PC-3 (cell line): ENCODE measurements at places on chromosomes 4 and X. TPM values are rescaled to one million over a fixed set of nuclear protein-coding genes. Genes with fewer than 3 reads are reported as not detected.
A peak's percentile ranks its signal among the peaks of the same experiment; 100 is the strongest.

DNA sequence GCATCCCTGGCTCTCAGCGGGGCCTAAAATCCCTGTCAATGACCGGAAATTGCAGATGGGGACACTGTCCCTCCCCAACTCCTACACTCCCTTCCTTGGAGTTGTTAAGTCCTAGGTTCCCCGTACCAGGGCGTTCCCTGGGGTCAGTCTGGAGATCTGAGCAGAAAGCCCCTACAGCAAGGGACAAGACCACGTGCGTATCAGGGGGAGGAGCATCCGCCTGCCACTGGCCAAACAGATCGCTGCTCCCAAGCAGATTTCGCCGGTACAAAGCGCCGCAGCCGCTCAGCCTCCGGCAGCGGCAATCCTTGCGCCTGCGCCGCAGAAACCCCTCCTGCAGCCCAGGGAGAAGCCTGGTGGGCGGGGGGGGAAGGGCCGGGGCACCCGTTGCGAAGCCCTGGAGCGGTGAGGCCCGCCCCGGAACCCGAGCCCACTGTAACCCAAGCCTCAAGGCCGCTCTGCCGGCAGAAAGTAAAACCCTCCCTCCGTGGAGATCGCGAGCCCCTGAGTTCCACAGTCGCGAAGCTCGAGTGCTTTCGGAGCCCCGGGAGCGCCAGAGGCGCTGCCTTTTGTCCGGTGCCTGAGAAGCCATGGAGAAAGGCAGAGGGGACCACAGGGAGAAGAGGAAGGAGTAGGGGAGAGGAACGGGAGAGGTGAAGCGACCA, 2.7 kb downstream of the CRMP1 start:
- H3K27ac ChIP-seq, result no peak overlapping the region
- H3K36me3 ChIP-seq, result no peaks in the 10 kb centered on the region
- H3K4me3 ChIP-seq, result no peak overlapping the region
- no peak for DNase-seq
- peaks cover 52% of the 10 kb centered on the region for H3K27me3 ChIP-seq
- no peaks in the 10 kb centered on the region for H3K4me1 ChIP-seq

DNA sequence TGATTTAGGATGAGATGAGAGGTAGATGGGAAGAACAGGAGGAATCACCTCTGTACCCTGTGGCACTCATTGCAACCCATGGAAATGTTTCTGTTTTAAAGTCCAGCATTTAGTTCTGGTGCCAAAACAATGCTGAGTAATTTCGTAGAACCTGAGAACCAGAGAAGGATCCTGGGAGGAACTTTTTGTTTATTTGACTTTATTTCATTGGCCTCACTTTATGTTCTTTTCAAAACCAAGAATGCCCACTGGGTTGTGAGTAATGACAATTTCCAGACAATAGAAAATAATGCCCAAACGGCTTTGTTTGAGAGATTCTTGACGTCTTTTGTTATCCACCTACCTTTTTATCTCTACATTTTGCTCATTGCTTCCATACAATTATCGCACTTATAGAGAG, 111.3 kb downstream of the SHROOM3 start:
- peak; percentile 57 for DNase-seq
- peaks cover 35% of the 10 kb centered on the region for H3K4me1 ChIP-seq
- no peaks in the 10 kb centered on the region for H3K27me3 ChIP-seq
- H3K4me3 ChIP-seq, result peak overlapping the region; percentile 45; the same call in 1 of the 2 replicates
- H3K36me3 ChIP-seq, result no peaks in the 10 kb centered on the region

CLGN gene
- 7.9 and 9.6 TPM in 2 replicates for total RNA-seq

GRCh38 chr4:105483840-105484239, 10.0 kb upstream of the PPA2 start:
- H3K36me3 ChIP-seq, result no peaks in the 10 kb centered on the region
- no peak for DNase-seq
- no peaks in the 10 kb centered on the region for H3K4me1 ChIP-seq
- H3K27me3 ChIP-seq, result no peaks in the 10 kb centered on the region
- H3K4me3 ChIP-seq, result no peak overlapping the region

DNA sequence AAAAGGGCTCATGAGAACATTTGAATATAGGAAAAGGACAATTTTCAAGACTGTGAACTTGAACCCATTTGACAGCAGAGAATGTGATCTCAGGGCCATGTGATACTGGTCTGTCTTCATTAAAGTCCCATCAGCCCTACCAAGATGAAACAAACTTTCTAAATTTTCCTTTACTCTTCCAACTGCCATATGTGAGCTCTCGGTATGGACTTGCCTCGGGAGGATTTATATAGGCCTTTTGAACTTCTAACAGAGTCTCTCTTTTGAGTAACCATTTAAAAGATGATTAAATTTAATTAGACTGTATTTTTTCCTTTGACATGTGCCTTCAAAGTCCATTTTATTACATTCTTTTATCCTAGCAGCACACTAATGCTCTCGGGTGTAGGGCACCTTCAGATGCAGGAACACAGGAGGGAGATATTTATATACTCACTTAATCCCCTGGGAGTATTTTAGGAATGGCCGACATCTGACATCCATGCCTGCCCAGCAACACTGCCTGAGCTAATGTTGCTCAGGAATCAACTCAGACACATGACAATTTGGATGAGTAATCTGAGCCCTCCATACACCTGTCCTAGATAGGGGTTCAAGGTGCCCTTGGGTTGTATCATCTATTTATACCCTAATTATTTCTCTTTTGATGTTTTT, 155.0 kb downstream of the SLC7A11 start:
- H3K36me3 ChIP-seq, result no peaks in the 10 kb centered on the region
- H3K27ac ChIP-seq, result no peak overlapping the region
- H3K4me3 ChIP-seq, result no peak overlapping the region
- DNase-seq, result no peak
- peaks cover 4% of the 10 kb centered on the region; the same call in 1 of the 2 replicates for H3K4me1 ChIP-seq

KIT gene
- not detected in 2 replicates for total RNA-seq

DNA sequence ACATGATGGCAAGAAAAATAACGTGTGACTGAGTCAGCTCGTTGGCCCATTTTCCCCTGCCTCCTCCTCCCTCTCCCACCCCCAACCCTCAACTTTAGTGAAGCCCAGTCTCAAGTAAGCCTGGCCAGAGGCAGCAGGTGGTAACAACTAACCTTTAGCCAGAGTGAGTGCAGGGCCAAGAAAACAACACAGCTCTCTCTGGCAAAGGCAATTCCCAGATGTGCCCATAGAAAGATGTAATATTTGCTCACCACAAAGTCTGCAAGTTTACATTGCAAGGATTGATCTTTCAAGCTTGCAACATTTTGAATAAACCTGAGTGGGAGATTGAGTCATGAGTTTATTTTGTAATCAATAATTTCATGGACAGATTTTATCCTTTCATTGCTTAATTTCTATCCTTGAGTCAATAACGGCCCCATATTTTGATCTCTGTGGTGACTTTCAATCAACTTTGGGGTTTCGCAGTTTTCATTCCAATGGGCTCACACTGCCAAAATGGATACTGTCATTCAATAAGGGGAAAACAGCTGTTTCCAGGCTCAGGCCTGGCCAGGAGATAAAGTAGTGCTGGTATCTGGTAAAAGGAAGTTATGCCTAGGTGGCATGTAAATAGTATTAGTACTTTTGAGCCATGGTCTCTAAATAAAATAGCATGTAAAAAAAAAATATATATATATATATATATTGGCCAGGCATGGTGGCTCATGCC, 130.7 kb upstream of the TMEM164 start:
- no peak overlapping the region for H3K27ac ChIP-seq
- no peaks in the 10 kb centered on the region for H3K27me3 ChIP-seq
- no peak for DNase-seq
- H3K36me3 ChIP-seq, result no peaks in the 10 kb centered on the region
- H3K4me3 ChIP-seq, result no peak overlapping the region
- no peaks in the 10 kb centered on the region; the same call in 1 of the 2 replicates for H3K4me1 ChIP-seq

HS3ST1 gene
- 4.1 and 4.2 TPM in 2 replicates for total RNA-seq
